DMS 273 treated with DMSO at 0.1 percent for 48 hours (cell line): ENCODE measurements at places on chromosomes 7 and 10.

DNA sequence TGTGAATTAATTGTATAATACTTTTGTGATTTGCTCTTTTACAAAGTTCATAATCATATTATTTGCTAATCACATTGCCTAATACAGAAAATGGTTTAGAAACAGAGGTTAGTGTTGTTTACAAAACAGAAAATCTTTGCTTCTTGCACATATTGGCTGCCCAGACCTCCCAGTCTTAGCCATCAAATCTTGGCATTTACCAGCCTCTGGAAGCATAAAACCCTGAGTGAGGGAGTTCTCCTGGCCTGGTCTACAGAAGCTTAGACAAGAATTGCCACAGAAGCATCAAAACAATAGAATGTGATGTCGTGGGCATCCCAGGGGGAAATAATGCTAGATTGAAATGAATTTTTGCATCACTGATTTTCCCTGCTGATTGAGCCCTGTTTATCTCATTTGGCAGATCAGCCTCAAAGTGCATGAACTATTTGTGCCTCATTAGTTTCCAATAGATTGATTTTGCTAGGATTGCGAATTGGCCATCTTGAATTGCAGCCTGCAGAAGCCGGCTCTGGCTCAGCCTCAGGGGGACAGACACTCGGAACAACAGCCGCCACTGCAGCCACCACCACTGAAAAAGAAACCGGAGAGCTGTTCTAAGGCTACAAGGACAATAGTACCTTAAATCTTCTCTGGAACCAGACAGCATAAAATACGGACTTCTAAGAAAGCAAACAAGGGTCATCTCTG, 11.1 kb upstream of the SORBS1 start:
- no peak for DNase-seq

- no peak for DNase-seq
Measured at GRCh38 chr10:61018146-61018545, 74.2 kb upstream of the RHOBTB1 start.

DNA sequence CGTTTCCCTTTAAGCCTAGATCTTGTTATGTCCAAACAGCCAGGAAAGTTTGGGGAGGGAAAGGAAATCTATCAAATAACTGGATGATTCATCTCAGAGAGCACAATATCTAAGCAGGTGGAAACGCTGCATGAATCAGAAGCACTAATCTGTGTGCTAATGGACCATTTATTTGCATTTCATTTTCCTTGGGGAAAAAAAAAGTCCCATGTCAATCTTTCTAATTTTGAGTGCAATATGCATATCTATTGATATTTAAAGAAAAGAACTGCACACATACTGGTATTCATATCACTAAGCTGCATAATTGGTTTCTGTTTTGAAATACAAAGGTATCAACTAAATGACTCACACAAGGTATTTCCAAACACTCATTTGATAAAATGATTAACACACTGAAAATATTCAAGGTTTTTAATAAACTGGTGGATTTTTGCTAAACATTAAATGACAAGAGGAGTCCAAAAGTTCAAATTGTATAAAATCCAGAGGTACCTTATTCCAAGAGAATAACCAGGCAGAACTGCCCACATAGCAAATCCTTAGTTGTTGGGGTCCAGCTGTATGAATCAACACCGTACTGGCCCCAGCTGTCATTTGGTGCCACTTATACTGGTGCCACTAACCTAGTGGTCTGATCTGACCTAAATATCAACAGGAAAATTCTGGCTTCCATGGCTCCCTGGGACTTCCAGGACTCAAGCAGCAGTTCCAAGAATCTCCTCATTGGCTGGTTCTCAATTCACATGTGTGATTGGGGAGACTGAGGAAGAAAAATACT, 122.2 kb upstream of the SP4 start:
- DNase-seq: no peak

- DNase-seq: peak; percentile 80
Measured at GRCh38 chr7:158572000-158572828, 15.4 kb downstream of the PTPRN2 start.

DNA sequence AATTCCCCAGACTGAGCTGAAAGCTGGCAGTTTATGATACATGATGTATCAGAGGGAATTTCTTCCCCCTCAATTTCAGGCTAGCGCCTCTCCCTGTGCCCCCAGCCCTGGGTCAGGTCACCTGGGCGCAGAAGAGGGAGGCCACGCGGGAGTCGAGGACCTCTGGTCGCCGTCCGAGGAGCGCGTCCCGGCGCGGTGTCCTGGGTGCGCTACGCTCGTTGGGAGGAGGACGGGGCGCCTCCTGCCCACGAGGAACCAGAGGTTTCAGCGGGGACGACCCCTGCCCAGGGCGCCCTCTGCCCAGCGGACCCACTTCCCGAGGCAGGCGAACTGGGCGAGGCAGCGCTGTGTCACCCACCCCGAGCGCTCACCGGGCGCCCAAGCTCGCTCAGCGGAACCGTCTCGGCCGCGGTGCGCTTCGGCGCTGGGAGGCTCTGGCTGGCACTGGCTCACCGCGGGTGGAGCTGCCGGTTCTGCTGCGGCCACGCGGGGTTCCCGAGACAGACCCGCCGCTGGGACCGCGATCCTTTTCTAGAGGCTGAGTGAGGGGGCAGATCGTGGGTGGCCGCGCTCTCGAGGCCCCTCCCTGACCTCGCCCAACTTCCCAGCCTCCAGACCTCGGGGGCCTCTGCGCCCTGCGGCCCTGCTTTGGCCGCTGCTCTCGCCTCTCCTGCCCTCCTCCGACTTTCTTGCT, at the start of gene FAM237B:
Gene FAM237B (minus strand): TSS at position 504 of the 694 bp plus-strand sequence. CDS start 1,556 bp downstream, outside the sequence.
- no peak for DNase-seq

- DNase-seq: no peak
Measured at GRCh38 chr7:66682350-66683093, 53.8 kb downstream of the KCTD7 start.

GRCh38 chr7:148242294-148242821, 348.2 kb upstream of the C7orf33 start:
- peak; percentile 11 for DNase-seq

GRCh38 chr10:109922976-109923921, at the start of gene XPNPEP1:
XPNPEP1 (minus strand) TSS chr10:109923511; CDS start chr10:109923433, 78 bp downstream.
- DNase-seq: no peak

DNA sequence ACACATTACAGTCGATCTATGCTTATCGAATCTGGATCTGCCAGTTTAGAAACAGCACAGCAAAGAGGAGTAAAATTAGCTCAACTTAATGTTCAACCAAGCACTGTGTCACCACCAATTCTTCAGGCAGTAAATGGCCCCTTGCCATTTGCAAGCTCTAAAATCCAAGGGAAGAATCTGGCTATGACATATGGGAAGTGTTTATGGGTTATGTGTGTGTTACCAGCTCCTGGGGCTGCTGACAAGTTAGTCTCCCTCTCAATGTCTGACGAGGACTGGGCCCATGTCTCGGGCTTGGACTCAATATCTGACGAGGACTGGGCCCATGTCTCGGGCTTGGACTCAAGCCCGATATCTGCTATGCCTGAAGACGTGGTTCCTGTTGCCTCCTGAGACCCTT, 5.7 kb upstream of the ITIH2 start:
- no peak for DNase-seq
